Left renal pelvis (tissue), 4 donors: ENCODE measurements at places on chromosomes 12 and 14.

GRCh38 chr14:85686908-85687307 is 157.0 kb downstream of the FLRT2 start:
- no peak for DNase-seq

DNA sequence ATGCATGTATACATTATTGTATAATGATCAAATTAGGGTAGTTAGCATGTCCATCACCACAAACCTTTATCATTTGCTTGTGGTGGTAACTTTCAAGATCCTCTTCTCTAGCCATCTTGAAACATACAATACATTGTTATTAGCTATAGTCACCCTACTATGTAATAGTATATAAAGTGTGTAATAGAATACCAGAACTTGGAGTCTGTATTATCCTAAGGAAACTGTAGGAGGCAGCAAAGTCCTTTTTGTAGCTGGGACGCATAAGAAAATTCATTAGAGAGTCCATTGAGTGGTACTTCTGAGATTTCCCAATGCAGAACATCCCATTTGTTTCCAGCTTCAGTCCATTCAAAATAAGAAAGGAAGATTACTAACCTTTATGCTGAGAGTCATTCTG is 325.9 kb upstream of the LRFN5 start:
- DNase-seq: no peak

GRCh38 chr14:34062353-34062973 is 111.6 kb upstream of the EGLN3 start:
- DNase-seq: no peak

- DNase-seq: no peak
Observed at GRCh38 chr12:5017638-5018348, 25.9 kb upstream of the KCNA5 start.

- DNase-seq: no peak
Observed at GRCh38 chr14:20341646-20342045, 1.8 kb upstream of the PARP2 start.

- DNase-seq: no peak
Observed at GRCh38 chr12:47797441-47797840, 22.3 kb downstream of the HDAC7 start.

DNA sequence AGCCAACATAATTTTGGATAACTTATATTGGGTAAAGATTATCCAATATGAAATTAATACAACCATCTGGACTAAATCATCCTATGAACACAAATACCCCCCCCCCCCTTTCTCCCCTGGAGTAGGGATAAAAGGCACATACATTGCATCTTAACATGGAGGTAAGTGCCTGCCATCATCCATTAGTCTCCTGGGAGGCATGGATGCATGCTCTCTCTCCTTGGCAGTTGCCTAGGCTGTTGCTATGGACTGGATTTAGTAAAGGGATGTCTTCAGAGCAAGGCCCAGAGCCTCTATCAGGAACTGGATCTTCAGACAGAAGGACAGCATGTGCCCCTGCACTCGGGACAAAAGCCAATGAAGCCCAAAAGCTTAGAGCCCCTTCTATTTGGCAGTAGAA is 40.6 kb downstream of the SMOC1 start:
- DNase-seq: no peak

DNA sequence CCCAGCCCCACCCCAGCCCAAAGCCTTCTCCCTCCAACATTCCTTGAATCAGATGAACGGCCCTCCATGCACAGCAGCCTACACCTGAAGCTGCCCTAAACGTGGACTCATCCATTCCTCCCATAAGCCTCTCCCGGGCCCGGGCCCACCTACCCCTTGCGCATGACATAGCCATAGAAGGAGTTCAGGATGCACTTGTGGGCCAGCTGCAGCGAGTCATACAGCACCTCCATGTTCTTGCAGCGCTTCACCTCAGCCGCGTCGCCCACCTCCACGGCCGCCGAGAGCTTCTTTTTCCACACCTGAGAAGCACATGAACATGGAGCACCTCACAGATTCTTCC is 22.0 kb downstream of the POLE start:
- DNase-seq: no peak

DNA sequence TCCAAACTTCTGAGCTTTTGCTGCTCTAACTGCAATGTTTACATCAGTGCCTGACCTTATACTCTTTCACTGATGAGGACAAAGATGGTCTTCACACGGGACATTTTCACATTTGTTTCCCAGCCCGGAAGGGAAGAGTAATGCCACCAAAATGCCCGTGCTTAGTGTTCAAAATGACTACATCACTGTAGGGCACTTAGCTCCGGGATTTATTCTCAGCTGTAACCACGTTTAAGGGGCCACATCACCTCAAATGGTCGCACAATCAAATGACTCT is 2.9 kb downstream of the GSG1 start:
- DNase-seq: no peak

GRCh38 chr14:69428289-69428998 is 30.0 kb downstream of the SLC39A9 start:
- no peak for DNase-seq

DNA sequence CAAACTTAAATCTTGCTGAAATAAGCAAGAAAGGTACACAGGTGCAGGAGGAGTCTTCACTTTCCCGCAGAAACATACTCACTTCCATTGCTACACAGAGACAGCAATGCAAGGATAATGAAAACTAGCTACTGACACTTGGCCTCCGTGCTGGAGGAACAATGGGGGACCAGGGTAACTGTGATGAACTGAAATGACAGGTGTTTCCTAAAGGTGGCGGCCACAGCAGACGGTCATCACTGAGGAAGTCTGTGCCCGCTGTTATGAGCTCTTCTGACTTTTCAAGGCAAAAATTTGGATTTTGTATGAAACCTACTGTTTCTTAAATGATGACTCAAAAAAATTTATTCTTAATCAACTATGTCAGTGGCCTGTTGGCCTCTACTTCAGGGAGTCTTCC is 189.4 kb downstream of the CACNA1C start:
- DNase-seq: no peak

DNA sequence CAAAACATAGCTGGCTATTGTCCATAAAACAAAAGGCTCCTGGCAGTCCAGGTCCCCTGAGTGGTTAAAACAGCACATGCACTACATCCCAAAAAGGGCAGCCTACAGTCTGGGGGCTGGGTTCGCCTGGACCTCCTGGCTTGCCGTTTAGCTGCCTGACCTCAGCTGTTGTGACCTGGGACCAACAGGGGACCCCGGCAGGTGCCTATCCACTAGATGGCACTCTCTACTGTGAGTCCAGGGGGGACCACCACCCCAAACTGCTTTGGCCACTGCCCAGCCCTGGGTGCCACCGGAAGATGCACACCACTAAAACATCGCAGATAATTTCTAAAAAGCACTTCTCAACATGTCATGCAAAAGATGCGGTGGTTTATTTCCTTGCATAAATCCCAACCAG is 2.9 kb upstream of the RTL1 start:
- DNase-seq: no peak

GRCh38 chr14:68970038-68970612 is 9.0 kb downstream of the ACTN1 start:
- DNase-seq: no peak
